ENCODE measurements at places on chromosomes 2 and 18.

DNA sequence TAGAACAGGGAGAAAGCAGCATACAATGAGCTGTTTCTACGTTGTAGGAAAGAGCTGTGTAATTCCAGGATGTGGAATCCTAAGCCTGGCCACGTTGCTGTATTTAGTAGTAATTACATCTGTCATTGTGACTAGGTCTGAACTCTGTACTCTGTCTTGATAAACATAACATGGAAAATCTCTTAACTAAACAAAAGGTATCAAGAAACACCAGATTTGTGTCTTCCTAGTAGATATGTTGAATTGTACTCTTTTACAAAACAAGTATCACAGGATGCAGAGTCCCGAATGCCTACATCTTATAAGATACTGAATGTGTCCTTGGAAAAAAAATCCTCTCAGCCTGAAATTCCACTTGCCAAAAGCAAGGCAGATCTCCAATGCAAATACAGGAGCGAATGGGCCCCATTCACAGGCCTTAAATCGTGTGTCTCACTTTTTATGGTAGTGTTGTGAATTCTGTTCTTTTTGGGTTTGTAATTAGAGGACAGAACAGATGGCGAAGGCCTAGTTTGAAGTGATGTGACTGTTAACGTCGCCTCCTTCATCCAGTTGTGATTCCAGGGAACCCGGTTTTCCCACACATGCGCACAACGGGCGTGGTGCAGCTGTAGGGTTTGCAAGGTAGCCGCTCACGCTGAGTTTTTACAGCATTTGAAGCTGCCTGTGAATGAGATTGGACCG is 246.5 kb downstream of the GBX2 start:
- DNase-seq: no peak

DNA sequence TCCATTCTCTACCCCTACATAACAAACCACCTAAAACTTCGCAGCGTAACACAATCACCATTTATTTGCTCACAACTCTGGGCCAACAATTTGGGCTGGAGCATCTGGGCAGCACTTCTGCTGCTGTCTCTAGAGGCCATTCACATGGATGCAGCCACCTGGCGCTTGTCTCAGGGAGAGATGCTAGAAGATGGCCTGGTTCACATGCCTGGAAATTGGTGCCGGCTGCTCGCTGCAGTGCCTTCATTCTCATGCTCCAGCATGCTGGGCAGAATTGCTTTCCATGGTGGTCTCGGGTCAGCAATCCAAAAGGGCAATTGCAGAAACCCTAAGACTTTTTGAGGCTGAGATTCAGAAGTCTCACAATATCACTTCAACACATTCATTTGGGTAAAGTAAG is 157.4 kb downstream of the SUCLG1 start:
- no peak for DNase-seq

DNA sequence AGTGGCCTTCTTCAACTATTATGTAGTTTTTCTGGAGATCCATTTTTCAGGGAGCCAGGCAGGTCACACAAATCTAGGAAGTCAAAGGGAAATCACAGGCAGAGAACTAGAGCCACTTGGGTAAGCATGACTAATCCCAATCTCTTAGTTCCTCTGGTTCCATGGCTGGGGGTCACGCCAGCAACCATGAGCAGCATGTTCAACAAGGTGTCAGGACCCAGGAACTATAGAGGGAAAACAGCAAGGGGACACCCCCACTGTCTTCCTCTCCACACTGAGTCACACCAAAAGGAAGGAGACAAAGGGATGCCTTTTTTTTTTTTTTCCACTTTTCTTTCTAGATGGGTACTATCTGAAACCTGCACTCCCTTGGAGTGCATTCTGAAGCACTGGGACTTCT is 250.9 kb downstream of the OTX1 start:
- DNase-seq: no peak

- no peak for DNase-seq
Observed at GRCh38 chr18:57433934-57434535, 1.1 kb upstream of the ONECUT2 start.

DNA sequence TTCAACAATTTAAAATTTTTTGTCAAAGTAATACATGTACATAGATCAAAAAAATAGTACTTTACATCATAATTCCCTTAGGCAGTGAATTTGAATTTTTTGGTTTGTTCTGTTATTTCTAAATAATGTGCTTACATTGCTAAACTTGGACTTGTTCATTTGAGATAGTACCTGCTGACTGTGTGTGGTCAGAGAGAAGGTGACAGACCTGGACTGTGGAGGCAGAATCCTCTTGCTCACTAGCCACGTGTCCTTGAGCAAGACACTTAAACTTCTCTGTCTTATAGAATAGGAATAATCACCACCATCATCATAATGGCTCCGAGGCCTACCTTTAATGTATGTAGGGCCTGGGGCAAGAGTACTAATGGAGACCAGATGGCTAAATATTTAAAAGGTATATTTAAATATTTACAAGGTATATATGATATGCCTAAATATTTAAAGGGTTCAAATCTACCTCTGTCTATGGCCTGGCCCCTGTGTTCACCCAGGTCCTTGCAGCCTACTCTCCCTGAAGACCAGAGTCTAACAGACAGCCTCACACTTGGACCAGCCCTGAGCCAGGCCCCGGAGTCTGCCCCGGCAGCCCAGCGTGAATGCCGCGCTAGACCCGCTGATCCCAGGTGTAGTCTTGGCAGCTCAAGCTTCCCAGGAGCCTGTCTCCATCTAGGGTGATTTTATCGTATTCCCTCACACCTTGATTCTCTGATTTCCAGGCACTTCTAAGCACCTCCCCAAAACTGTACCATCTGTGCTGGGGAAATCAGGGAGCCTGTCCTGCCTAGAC is 33.5 kb downstream of the ZNF532 start:
- no peak for DNase-seq

- no peak for DNase-seq
Observed at GRCh38 chr2:191578031-191578430, 99.9 kb upstream of the NABP1 start.

GRCh38 chr2:20423359-20423758 is 23.5 kb upstream of the RHOB start:
- DNase-seq: no peak

GRCh38 chr2:37764739-37765138 is 93.3 kb upstream of the CDC42EP3 start:
- no peak for DNase-seq

DNA sequence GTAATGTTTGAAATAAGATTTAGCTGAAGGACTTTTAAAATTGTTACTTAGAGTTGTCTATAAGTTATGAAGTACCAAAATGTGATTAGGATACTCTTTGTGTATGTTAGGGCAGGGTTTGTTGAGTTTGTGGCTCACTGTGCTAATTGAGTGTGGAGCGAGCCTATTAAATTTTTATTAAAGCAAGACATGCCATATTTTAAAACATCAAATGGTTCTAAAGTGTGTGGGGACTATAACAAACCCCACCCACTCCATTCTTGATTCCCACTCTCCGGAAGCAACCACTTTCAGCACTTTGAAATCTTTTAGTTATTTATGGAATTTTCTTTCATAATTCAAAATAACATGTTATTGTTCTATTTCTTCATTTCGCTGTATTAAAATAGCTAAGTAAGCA is 1.8 kb downstream of the HNMT start:
- no peak for DNase-seq

- no peak for DNase-seq
Observed at GRCh38 chr2:36701918-36702317, 5.4 kb downstream of the VIT start.

GRCh38 chr2:162172802-162173370 is 20.8 kb upstream of the GCG start:
- no peak for DNase-seq

DNA sequence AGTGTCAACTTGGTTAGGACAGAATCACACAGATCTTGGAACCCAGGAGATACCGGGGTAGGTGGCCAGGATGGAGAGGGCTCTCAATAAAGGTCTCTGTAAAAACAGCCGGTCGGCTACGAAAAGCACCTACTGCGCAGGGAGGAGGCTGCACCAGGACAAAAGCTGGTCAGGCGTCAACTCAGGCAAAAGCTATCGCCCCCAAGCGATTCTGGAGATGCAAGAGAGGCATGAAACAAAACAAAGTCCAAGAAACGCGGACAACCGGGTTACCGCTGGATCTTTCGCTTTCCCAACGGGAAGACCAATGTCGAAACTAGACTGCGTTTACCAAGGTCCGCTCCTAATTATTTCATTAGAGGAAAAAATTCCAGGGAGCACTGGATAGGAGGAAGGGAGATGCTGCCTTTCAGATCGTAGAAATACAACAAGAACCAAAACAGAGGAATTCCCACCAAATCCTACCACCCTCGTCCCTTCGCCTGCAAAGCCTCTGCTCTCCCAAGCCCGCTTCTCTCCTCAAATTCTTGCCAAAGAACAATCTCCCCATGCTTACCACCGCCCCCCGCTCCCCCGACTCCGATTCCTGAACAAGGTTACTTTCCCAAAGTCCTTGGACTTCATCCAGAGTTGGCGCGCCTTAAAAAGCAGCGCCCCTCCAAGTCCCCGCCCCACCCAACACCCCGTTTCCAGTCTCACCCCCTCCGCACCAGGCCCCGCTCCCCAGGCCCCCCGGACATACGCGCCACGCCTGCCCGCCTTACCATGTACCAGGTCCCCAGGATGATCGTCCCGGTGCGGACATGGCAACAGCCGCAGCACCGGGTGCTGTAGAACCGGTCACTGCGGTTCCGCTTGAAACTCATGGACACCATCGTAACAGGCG is 539 bp downstream of the LAPTM4A start:
- no peak for DNase-seq

- no peak for DNase-seq
Observed at GRCh38 chr2:147083664-147084063, 761.2 kb upstream of the ACVR2A start.

DNA sequence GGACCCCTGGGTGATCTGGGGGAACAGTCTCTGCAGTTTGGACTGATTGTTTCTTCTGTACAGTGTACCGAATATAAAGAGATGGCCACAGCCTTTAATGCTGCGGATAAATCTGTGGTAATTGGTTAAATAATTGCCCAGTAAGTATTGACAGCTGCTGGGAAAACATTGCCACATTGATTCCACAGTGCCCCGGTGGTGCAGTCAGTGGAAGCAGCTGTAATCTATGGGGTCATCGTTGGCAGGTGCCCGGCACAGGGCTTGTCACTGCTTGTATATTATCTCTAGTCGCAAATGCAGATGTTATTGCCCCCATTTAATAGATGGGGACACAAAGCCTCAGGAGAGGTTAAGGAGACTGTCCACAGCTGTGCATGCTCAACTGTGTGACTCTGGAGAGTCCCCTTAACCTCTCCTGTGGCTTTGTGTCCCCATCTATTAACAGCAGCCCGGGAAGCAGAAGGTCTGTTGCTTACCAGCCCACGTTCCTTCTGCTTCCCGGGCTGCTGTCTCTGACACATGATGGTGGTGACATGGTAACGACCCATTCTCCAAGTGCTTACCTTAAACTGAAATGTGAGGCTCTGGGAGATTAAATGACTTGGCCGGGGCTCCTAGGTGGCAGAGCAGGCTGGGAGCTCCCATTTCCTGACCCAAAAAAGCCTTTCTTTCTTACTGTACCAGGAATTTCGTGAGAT is 76.9 kb downstream of the NCK2 start:
- no peak for DNase-seq

GRCh38 chr2:198595721-198596120 is 791.3 kb downstream of the PLCL1 start:
- no peak for DNase-seq

GRCh38 chr2:149661844-149662243 is 74.3 kb upstream of the MMADHC start:
- DNase-seq: no peak

All from T-helper 22 cell (primary cell).